ENCODE measurements at places on chromosomes 5 and 9.

- DNase-seq, result peak; percentile 89
These were observed 185.0 kb upstream of the ELL2 start for GRCh38 chr5:96146675-96147074.

DNA sequence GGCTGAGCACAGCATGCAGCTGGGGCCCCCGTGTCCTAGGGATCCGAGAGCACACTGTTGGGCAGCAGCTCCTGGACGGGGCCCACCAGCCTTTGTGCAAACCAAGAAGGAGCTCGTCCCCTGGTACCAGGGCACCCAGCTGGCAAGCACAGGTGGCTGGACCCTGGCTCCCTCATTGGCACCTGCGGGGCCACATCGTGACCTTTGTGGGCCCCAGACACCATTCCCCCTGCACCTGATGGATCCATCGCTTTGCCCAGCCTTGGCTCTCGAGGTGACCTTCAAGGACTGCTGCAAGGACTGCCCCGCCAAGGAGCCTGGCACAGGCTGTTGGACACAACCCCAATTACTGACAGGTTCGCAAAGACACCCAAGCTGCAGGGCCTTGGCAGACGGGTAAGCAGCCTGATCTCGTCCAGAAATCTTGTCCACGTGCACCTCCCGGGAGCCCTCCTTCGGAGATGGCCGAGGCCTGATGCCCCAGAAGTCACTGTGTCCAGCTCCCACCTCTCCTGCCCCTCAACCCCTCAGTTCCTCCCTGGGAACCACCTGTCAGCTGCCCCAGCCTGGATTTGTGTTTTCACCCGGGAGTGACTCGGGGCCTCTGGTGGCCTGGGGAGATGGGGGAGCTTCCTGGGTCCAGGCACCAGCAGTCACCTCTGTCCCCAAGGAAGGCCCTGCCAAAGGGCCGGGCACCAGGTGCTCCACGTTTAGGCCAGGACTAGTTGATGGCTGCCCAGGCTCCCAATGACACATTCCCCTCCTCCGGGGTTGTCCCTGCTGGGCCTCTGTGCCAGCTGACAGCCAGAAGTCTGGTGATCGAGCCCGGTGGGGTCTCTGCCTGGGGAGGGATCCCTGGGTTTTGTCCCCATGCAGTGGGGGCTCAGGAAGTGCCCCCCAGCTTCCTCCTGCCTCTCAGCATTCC lies 137.1 kb upstream of the PPP1R26 start:
- no peak for DNase-seq

DNA sequence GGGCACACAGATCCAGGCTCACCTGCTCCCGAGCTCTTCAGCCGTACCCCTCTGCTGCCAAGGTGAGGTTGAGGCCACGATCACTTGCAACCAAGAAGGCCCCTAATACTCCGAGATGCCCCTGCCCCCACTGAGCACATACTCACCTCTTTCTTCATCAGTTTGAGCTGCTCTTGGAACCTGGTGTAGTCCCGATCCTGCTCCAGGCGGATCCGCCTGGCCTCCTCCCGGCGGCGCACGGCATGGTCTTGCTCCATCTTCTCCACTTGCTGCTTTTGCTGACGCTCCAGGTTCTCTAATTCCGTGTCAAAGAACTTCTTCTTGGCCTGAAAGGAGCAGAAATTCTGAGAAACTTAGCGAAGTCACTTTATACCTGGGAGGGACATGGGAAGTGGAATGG lies 75.7 kb upstream of the FBXW11 start:
- DNase-seq, result no peak

DNA sequence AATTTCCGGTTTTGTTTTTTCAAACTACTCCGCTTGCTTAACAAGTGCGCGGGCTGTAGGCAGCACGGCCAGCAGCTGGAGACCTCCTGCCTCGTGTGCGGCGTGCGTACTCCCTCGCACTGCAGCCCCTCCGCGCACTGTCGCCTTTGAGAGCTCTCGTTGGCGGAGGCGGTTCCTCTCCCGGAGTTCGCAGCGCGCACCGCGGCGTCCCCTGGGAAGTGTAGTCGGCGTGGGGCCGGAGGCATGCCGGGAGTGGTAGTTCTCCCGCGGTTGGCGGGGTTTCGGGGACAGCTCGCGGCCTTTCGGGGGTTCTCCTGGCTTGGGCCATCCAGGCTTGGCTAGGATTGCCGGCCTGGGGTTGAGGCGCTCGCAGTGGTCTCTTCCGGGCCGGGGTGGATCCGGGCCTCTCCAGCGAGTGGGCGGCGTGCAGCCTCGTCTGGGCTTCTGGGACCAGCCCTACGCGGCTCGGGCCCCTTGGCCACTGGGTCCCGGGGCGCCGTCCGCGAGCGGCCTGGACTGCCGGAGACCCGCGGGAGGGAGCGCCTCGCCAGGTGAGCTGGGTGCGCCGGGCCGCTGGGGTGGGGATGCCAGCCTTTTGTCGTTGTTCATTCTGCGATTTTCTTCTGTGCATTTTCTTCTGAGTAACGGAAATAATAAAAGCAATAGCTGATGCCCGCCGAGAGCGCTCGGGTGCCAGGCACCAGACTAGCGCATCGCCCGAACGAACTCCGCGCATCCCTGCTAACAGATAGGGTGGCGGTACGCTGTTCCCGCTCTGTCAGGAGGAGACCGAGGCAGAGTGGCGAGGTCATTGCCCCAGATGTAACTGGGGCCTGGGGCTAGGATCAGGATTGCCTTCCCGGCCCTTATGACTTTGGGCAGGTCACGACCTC lies at the start of gene ZNF354C:
TSS of gene ZNF354C (plus strand) at position 258 of the 893 bp plus-strand sequence. CDS start 1,696 bp downstream, outside the sequence.
- DNase-seq, result peak; percentile 85

DNA sequence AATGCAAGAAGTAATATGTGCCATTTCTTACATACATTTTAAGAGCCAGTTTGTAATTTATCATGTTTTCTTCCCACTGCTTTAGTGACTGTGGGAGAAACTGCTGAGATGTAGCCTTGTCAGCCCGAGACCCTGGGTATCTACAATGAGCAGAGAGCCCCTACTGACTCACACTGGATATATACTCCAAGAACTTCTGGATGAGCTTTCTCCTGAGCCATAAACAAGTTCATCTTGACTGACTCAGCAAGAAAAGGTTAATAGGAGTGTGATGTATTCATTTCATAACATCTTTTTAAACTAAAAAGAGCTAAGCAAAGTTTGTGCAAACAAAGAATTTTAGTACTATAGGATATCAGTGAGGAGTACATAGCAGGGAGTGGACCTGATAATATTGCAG lies 182.5 kb downstream of the EDIL3 start:
- no peak for DNase-seq

DNA sequence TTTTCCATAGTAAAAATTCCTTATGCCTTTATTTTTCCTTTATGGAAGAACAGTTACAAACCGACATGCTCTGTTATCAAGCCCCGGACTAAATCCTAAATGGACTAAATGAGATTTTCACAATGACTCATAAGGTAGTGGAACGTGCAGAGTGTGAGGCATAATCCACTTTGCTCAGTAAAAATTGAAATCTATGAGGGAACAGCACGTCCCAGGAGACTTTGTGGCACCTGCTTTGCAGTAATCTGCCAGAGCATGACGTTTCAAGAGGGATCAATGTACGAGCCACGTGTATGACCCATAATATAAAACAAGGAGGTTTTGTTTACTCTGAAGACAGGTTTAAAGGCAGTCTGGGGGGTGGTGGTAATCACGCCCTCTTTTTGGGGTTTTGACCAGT lies 83.8 kb upstream of the GNA14 start:
- DNase-seq, result no peak

- DNase-seq, result no peak
These were observed 104.9 kb downstream of the PAM start for GRCh38 chr5:102860035-102860434.

- peak; percentile 75 for DNase-seq
These were observed 39.3 kb upstream of the PTGS1 start for GRCh38 chr9:122331523-122331927.

GRCh38 chr9:99054581-99054980 lies 50.3 kb upstream of the TGFBR1 start:
- no peak for DNase-seq

DNA sequence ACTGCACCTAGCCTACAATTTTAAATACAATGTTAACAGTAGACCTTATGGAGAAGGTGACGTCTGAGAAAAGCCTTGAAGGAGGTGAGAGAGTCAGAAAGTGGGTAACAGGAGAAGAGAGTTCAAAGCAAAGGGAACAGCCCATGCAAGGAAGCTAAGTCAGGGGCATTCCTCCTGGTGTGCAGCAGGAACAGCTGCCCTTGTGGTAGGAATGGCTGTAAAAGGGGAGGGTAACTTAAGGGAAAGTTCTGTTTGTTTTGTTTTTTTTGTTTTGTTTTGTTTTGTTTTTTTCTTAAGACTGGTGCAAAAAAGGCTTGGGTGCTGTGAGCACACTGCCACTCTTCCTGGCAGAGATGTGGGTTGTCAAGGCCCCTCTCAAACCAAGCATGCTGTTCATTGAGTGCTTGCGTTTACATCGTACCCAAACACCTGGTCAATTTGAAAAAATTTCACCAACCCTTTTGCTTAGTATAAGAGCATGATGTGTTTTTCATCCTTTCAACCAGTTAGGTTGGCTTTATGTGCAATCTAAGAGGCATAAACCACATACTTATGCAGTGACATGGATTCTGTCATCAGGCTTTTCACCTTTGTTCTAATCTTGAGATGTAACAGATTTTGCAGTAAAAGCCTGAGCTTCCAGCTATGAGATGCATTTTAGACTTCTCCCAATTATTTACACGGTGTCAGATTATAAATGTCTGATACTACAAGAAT lies 279.7 kb downstream of the GLIS3 start:
- DNase-seq, result no peak

DNA sequence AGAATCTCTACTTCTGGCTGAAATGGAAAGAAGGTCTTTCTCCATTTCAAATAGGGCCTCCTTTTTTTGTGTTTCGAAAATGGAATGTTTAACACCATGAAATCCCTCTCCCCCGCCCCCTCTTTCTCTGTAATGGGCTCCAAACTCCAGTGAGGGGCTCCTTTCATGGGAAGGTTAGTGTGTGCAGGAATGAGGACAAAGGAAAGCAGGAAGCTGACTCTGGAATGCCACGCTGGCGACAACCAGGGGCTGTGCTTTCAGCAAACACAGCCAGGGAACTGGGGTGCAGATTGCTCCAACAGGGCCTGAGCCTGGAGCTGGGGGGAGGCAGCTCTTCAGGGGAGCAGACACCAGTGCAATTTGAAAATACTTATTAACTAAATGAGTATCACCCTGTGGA lies 82.8 kb downstream of the CRB2 start:
- DNase-seq, result no peak

- DNase-seq, result peak; percentile 51
These were observed 1006.4 kb upstream of the CTNND2 start for GRCh38 chr5:12910641-12911040.

DNA sequence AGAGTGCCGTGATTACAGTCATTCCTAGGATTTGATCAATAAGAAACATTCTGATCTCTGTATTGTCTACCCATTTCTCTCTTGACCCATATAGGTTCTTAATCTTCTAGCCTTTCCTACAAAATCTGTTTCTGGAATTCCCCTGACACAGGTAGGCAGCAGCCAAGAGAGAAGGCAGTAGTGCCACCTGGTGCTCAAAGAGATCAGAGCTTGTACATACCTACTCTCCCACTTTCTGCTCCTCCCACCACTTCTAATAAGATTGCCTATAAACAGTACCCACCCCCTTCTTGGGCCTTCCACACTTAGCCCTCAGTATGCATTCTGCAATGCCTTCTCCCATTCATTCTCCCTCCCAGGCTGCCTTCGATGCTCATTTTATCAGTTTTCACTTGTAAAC lies 117.4 kb upstream of the RORB start:
- DNase-seq, result peak; percentile 41

DNA sequence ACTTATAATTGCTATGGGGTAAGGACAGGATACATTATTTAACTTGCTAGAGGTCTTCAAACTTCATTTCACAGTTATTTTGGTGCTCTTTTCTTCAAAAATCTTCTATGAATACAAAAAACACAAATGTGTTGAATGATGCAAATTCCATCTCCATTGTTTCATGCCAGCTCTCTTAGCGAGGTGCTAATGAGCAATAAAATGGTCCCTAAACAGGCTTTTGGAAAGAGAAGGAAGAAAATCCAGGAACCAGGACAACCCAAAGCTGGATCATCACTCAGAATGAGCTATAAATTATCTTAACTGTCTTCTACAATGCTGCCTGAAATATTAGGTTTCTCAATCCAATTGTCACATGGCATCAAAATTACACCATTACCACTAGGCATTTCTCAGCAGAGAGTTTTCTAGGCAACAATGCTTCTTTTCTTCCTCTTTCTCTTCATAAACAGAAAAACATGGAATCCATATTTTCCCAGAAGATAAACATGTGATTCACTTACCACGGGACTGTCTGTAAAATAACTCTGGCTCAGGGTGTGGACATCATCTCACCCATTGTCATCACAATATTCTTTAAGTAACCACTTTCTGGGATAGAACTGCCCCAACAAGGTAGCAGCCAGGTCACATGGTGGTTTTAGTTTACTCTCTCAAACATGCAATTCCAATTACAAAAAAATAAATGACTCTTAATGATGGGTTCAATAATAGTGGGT lies 249.4 kb downstream of the NPR3 start:
- DNase-seq, result no peak

GRCh38 chr5:94544031-94544650 lies 74.3 kb downstream of the KIAA0825 start:
- DNase-seq, result peak; percentile 85

DNA sequence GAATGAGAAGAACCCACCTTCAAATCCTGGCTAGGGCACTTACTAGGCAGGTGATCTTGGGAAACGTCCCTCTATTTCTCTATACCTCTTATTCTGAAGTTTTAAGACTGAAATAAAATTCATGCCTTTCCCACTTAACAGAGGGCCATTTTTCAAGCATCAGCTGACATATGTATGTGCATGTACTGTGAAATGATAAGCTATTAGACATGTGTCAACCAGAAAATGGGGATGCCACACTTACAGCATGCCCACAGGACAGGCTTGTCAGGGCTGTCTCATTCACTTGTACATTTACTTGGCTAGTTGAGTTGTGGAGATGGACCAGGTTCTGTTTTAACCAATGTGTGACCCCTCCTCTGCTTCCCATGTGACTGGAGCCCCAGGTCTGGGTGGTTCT lies 78.5 kb downstream of the C9orf152 start:
- DNase-seq, result no peak

- DNase-seq, result no peak
These were observed 24.1 kb downstream of the DPYSL3 start for GRCh38 chr5:147485814-147486213.

DNA sequence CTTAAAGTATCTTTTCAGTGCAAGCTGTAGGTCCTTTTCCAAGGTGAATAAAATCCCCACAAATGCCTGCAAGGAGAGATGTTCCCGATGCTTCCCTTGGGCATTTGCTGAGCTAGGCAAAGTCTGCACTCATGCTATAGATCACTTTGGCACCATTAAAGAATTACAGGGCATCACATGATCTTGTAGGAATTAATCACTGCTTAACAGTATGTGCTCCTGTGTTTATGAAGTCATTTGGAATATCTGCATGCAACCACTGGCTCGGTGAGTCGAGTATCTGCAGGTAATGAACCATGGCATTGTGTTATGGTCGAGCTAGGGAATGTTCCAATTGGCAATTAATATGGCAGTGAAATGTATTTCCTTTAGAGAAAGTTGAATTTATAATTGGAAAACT lies 615.1 kb downstream of the TLE1 start:
- DNase-seq, result no peak

GRCh38 chr9:21817176-21817575 lies 14.7 kb downstream of the MTAP start:
- DNase-seq, result no peak

All from OCI-M1 (cell line).